ENCODE measurements at places on chromosomes 7 and 10.

GRCh38 chr10:96511044-96511945 is 2.4 kb downstream of the TLL2 start:
- DNase-seq: no peak

DNA sequence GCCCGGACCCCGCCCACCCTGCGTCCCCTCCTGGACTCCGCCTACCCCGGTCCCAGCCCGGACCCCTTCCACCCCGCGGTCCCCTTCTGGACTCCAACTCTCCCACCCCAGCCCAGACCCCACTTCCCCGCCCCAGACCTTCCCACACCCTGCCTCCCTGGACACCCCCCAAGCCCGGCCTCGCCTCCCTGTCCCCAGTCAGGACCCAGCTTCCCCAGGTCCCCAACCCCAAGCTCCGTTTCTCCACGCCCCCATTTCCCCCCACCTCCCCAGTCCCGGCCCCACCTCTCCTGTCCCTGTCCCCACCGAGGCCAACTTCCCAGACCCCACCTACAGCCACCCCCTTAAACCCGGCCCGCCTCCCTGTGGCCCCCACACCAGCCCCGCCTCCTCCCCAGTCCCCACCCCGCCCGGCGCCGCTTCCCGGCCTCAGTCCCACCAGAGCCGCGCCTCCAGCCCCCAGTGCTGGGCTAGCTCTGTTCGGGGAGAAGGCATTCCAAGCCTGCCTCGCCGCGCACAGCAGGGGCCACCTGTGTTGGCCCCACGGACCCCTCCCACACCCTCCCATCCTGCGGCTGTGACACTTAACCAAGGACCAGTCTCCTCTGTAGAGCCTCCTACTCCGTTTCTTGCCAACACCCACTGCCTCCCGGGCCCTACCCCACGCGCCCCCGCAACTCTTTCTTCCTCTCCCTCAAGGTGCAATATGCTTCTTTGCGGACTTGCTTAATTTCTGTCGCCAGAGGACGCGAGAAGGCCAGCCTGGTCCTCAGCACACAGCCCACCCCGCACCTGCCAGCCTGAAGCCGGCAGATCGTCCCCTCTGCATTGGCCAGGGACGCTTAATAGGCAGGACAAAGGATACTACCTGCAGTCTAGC is 736 bp upstream of the ITIH5 start:
- no peak for DNase-seq

GRCh38 chr7:158741294-158741666 is 36.7 kb upstream of the NCAPG2 start:
- DNase-seq: no peak

GRCh38 chr10:132886211-132887099 is 55.9 kb downstream of the CFAP46 start:
- no peak for DNase-seq

DNA sequence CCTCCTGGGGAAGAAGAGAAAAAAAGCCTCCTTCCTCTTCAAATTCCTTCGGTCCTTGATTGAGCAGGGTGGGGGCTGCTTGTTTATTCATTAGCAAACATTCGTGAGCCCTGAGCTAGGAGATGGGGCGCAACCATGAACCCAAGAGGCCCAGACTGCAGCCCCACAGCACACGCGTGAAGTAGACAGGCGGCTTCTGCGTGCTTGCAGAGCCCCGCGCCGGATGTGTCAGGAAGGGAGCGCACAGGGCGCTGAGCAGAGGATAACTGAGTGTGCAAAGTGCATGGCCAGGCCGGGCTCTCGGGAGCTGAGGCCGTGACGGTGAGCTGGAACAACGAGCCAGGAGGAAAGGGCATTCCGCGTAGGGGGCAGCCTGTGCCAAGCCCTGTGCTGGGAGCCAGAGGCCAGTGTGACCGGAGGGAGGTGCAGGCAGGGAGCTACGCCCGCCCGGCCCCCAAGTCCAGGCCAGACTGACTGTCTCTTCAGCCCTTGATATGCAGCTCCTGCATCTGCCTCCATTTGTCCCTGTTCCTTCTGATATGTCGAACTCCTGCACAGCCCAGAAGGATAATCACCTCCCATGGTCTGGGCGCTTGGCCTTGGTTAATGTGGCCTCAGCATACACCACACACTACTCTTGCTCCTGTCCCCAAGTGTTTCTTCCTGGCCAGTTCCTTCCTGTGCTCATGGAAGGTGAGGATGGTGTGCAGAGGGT is 4.6 kb downstream of the FOXL3 start:
- DNase-seq: no peak

DNA sequence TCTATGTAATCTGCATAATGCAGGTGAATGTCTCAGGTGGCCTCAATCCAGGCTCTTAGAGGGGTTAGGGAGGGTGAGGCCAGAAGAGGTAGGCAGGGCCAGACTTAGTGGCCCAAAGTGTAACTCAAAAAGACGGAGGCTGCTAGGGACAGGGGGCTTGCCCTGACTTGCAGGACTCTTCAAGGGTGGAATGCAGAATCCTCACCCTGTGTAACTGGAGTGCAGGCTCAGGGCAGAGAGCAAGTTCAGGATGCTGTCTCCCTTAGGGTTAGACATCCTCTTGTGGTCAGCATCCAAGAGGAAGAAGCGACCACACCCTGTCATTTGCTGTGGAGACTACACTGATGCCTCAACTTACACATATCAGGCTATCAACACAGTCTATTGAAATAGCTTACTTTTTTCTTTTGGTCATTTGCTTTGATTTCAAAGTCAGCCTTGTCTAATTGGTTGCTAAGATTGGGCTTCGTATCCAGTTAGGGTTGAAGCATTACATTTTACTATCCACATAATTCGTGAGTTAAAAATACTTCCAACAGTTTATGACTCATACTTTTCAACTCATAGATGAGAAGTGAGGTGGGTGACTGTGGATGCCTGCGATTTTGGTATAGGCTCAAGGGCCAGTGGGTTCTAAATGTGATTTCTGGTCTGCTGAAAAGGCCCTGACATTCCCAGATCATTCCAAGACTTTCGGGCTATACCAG is 563.6 kb downstream of the SUGCT start:
- DNase-seq: no peak

- no peak for DNase-seq
These were observed 606.2 kb downstream of the LRMDA start for GRCh38 chr10:76037531-76038155.

All from CMK (cell line).